ENCODE measurements at places on chromosomes 2 and 18.
A peak's percentile ranks its signal among the peaks of the same experiment; 100 is the strongest.

DNA sequence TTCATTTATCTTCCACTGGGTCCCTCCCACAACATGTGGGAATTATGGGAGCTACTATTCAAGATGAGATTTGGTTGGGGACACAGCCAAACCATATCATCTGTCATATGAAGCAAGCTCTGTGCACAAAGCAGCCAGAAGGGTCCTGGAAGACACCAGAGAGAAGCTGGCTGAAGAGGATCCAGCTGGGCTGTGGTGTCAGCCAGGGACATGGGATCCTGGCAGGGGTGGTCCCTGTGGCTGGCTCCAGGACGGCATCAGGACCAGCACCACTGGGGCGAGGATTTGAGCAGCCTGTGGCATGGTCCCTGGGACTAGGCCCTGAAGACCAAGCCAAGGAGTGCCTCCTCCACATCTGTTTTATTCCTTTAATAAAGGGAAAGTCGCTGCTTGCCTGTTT lies 84.8 kb upstream of the HDAC4 start:
- no peaks in the 10 kb centered on the region for H3K4me1 ChIP-seq
- H3K27ac ChIP-seq, result no peak overlapping the region
- H3K27me3 ChIP-seq, result no peaks in the 10 kb centered on the region
- no peak overlapping the region for H3K4me3 ChIP-seq

GRCh38 chr2:39516347-39517101 lies 79.4 kb upstream of the MAP4K3 start:
- H3K4me3 ChIP-seq, result no peak overlapping the region
- peaks cover 2% of the 10 kb centered on the region for H3K36me3 ChIP-seq
- peaks cover 10% of the 10 kb centered on the region for H3K4me1 ChIP-seq
- peak; percentile 76 for DNase-seq
- H3K27me3 ChIP-seq, result no peaks in the 10 kb centered on the region

DNA sequence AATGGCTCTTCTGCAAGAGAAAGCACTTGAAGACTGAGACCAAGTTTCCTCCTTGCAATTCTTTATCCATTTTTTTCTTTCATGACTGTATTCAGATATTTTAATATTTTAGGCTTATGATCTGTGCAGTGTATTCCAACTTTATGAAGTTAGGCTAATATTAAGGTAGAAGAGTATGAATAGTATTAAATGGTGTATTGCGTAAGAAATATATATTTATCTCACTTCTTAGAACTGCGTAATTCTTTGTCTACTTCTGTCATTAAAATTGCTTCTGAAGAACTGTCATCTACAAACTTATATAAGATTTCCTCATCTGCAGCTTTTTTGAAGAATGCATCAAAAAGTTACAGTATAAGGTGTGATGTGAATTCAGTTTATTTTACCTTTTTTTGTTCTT lies 183.2 kb downstream of the DLGAP1 start:
- H3K36me3 ChIP-seq, result no peaks in the 10 kb centered on the region
- no peak overlapping the region for H3K27ac ChIP-seq
- H3K4me1 ChIP-seq, result no peaks in the 10 kb centered on the region
- H3K4me3 ChIP-seq, result no peak overlapping the region
- H3K27me3 ChIP-seq, result no peaks in the 10 kb centered on the region

DNA sequence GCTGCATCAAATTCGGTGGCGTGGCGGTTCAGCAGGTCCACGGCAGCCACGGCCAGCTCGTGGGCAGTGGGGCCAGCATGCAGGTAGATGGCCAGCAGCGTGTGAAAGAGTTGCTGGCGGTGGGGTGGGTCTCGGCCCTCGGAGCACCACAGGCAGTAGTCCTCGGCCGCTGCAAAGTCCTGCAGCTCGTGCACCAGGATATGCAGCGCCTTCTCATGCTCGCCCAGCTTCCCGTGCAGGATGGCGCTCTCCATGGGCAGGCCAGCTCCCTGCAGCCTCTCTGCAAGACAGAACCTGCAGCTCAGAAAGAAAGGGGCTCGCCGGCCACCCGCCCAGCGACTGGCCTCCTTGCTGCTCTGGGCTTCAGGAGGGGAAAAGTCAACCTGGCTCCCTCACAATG lies 27.9 kb downstream of the GPR45 start:
- DNase-seq, result no peak
- H3K27ac ChIP-seq, result no peak overlapping the region
- no peak overlapping the region for H3K4me3 ChIP-seq
- no peaks in the 10 kb centered on the region for H3K4me1 ChIP-seq

DNA sequence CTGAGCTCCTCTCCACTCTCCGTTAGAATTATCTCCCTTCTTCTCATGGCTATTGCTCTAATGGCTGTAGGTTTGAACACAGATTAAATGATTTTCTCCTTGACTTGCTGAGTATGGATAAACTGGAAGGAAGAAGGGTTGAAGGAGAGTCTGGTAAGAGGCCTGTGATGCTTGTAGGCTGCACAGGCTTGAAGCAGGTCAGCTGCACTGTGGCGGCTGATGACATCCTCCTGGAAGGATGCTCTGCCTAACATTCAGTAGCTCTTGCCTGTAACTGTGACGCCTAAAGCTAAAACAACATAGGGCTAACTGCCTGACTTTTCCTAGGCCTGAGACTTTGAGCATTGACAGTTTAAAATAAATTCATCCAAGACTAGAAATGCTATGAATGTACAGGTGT lies 166.3 kb downstream of the MREG start:
- H3K36me3 ChIP-seq, result no peaks in the 10 kb centered on the region
- H3K4me1 ChIP-seq, result no peaks in the 10 kb centered on the region
- no peak for DNase-seq
- H3K27ac ChIP-seq, result no peak overlapping the region

DNA sequence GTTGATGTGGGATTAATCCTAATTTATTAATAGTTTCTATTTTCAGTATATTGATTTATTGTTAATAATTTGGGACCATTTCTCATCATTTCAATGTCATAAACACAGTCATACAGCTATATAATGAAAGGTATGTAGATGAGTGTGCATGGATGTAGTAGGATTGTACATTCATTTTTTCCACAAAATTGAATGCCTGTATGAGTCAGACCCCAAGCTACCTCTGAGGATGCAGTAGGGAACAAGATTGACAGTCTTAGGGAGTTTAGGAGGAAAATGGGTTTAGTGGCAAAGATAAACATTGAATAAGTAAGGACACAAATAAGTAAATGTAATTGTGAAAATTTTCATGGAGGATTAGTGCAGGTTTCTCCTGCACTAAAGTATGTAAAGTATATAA lies 14.1 kb upstream of the TMEFF2 start:
- no peak overlapping the region for H3K4me3 ChIP-seq
- H3K4me1 ChIP-seq, result no peaks in the 10 kb centered on the region
- no peaks in the 10 kb centered on the region for H3K36me3 ChIP-seq
- H3K27me3 ChIP-seq, result no peaks in the 10 kb centered on the region

GRCh38 chr18:28120828-28121515 lies 56.0 kb downstream of the CDH2 start:
- no peaks in the 10 kb centered on the region for H3K4me1 ChIP-seq
- H3K27ac ChIP-seq, result no peak overlapping the region
- H3K27me3 ChIP-seq, result no peaks in the 10 kb centered on the region

- DNase-seq, result no peak
- peaks cover 1% of the 10 kb centered on the region for H3K4me1 ChIP-seq
- no peaks in the 10 kb centered on the region for H3K36me3 ChIP-seq
Observed at GRCh38 chr2:170323743-170324142, 145.8 kb downstream of the MYO3B start.

DNA sequence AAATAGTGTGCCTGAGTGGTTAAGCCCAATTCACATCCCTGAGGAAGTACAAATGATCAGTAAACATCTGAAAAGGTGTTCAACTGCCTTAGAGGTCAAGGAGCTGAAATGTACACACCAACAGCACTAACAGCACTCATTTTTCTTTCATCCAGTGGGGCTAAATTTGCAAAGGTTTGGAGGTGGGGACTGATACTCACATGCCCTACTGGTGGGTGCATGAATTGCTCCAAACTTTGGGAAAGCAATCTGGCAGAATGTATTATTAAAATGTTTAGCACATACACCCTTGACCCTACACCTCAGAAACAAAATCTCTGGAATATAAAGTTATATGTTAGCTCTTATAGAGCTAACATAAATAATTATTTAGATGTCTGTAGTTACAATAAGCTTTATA lies 19.0 kb upstream of the FAM178B start:
- no peaks in the 10 kb centered on the region for H3K27me3 ChIP-seq
- no peak for DNase-seq
- no peak overlapping the region for H3K4me3 ChIP-seq
- H3K27ac ChIP-seq, result no peak overlapping the region
- no peaks in the 10 kb centered on the region for H3K4me1 ChIP-seq
- H3K36me3 ChIP-seq, result no peaks in the 10 kb centered on the region

DNA sequence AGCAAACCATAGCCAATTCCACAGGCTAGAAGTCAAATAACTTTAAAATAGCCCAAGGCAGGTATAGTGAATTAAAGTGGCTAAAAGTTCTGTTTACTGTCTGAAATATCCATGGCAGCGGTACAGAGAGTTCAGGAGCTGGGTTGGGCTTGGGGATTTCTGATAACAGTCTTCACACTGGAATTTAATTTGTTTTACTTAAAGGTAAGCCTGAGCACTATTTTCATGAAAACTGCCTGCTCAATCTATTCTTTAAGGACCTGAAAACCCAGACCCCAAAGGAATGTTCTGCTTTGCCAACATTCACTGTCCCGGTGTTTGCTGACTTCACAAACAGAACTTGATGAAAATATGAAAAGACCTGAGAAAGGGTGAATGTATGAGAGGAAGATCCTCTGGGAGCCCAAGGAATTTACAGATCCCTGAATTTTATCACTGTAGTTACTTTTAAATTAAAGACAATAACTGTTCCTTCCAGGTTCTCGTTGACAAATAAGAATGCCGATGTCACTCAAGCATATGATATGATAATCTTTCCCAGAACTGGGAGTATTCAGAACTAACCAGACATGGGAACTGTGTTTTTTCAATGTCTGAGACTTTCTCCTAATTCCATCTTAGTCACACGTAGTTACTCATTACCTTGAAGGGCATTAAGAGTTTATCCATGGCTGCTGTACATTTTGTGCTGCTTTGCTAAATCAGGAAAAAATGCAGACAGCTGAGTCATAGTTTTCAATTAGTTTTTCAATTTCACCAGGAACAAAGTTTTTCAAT lies 28.3 kb upstream of the ITGB6 start:
- DNase-seq, result no peak
- H3K4me3 ChIP-seq, result no peak overlapping the region
- no peak overlapping the region for H3K27ac ChIP-seq
- H3K36me3 ChIP-seq, result no peaks in the 10 kb centered on the region
- H3K4me1 ChIP-seq, result no peaks in the 10 kb centered on the region
- no peaks in the 10 kb centered on the region for H3K27me3 ChIP-seq

DNA sequence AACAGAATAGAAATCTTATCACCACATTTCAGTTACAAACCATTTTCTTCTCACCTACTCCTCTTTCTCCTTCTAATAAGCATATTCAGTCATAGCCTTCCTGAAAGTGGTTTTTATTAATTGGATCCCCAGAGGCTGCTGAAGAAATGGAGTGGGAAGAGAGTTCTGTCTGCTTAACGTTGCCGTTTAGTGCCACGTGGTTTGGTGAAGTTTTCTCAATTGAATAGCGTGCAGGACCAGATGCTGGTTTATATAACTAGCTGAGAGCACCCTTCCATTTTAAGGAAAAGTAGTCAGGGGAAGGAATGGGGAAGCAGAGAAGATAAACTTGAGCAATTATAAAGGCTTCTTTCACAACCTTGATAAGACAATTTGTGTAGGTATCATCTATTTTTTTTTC lies 318.7 kb downstream of the PTH2R start:
- DNase-seq, result no peak
- H3K36me3 ChIP-seq, result no peaks in the 10 kb centered on the region
- no peak overlapping the region for H3K4me3 ChIP-seq
- no peaks in the 10 kb centered on the region for H3K27me3 ChIP-seq

- no peaks in the 10 kb centered on the region for H3K27me3 ChIP-seq
- no peak for DNase-seq
- no peak overlapping the region for H3K27ac ChIP-seq
Observed at GRCh38 chr2:153156743-153157142, 321.8 kb downstream of the RPRM start.

DNA sequence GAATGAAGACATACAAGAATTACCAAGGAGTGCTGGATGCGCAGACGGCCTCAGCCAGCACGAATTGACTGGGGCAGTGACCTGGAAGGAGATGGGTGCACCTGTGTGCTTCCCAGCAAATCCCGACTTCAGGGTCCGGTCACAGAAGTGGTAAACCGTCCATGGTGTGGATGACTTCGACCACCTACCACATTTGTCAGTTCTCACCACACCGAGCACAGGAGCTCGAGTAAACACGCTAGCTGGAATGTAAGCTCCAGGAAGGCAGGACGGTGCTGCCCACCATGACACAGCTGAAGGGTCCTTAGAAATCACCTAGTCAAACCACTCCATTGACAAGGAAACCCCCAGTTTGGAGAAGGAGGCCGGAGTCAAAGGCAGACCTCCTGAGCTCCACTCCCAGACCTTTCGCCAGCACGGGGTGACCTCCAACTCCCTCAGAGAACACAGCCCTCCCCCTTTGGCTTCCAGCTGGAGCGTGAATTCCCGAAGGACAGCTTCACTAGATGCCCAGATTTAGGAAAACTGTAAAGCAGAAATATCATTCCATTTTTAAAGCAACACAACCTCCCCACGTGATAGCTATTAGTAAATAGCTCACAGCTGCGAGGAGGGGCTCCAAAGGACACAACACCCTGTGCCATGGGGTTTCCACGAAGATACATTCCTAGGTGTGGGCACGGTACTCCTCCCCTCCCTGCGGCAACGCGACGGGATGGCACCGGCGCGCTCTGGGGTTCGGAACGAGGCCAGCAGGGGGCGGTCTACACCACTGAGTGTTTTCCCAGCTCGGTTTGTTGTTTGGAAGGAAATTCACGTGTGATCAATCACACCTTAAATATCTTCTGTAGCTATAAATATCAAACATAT lies 34.1 kb upstream of the GNAL start:
- peak; percentile 35 for DNase-seq
- H3K4me1 ChIP-seq, result no peaks in the 10 kb centered on the region
- no peak overlapping the region for H3K4me3 ChIP-seq

GRCh38 chr18:62614494-62614893 lies 91.7 kb downstream of the ZCCHC2 start:
- no peaks in the 10 kb centered on the region for H3K36me3 ChIP-seq
- peaks cover 3% of the 10 kb centered on the region for H3K4me1 ChIP-seq
- no peak overlapping the region for H3K4me3 ChIP-seq
- H3K27me3 ChIP-seq, result no peaks in the 10 kb centered on the region

GRCh38 chr2:38619458-38620164 lies 16.9 kb upstream of the HNRNPLL start:
- no peaks in the 10 kb centered on the region for H3K36me3 ChIP-seq
- no peak overlapping the region for H3K27ac ChIP-seq
- DNase-seq, result no peak
- no peaks in the 10 kb centered on the region for H3K27me3 ChIP-seq
- no peak overlapping the region for H3K4me3 ChIP-seq

DNA sequence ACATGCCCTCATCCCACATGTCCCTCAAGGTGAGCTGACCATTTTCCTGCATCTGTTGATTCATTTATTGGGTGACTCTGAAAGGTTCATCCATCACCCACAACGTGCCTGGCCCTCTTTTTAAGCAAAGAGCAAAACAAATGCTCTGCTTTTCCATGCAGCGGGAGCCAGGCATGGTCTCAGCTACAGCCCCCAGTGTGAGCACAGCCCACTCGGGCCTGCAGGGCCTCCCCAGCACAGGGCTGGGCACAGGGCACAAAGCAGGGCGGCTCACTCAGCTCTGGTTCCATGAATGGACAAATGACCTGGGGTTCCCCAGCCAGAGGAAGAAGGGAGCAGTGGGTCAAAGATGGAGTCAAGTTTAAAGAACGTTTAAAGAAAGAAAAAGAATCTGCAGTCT lies 24.1 kb upstream of the OTOS start:
- H3K4me1 ChIP-seq, result no peaks in the 10 kb centered on the region
- DNase-seq, result no peak
- no peak overlapping the region for H3K27ac ChIP-seq
- no peaks in the 10 kb centered on the region for H3K27me3 ChIP-seq

All from iPS DF 6.9 (cell line).